ENCODE measurements at places on chromosomes 12 and 14.
A peak's percentile ranks its signal among the peaks of the same experiment; 100 is the strongest.

DNA sequence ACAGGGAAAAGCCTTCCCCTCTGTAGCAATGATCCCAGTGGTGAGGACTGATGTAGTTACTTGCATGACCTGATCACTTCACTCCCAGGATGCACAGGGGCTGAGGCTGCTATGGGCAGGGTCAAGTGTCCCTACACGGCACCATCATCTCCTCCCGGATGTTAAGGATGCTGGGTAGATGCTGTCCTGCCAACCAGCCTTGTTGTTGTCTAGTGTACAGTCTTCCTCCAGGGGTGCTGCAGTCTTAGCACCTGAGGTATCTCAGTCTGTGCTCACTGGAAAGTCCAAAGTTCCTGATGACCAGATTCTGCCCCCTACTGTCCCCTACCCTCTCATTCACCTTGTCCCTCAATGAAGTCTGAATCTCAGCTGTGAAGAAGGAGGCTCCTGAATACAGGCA is 20.1 kb downstream of the CPM start:
- DNase-seq: no peak

DNA sequence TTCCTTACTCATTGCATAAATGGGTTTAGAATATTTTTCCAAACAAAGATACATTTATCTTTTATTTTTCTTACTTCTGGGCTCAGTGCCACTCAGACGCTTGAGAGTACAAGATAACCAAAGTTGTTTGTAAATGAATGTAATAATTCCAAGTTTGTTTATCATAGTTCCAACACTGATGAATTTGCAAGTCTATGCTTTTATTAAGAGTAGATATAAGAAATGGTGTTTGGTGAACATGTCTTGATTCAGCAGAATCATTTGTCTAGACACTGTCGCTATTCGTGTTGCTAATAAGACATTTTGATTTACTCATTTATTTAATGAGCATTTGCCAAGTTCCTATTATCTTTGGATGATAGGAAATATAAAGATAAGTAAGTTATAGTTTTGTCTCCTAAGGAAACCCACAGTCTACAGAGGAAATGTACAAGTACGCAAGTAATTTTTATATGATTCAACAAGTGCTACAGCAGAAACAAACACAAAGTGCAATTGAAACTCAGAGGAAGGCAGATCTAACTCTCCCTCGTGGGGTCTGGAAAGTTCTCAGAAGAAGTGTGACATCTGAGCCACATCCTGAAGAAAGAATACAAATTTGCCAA is 132.8 kb upstream of the FSCB start:
- no peak for DNase-seq

GRCh38 chr12:50746431-50746830 is 17.5 kb upstream of the ATF1 start:
- DNase-seq: no peak

DNA sequence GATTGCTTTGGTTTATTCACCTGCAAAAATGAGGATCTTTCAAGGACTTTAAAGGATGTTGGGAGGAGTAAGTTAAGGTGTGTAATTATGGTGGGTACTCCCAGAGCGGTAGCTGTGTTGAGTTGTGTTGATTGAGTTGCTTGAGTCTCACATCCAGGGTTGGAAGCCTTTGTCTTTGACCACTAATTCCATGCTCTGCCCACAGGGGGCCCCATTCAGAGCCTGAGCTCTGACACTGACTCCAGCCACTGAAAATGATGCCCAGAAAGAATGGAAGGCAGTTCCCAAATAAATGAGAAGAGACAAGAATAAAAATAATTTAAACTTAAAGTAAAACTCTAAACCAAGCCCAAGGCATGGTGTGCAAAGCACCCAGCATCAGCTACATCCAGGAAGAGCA is 237.4 kb upstream of the PWP1 start:
- DNase-seq: no peak

- DNase-seq: no peak
These were observed 14.2 kb upstream of the SLC38A4 start for GRCh38 chr12:46839964-46840363.

GRCh38 chr12:116601933-116602810 is 43.0 kb downstream of the MAP1LC3B2 start:
- DNase-seq: no peak

DNA sequence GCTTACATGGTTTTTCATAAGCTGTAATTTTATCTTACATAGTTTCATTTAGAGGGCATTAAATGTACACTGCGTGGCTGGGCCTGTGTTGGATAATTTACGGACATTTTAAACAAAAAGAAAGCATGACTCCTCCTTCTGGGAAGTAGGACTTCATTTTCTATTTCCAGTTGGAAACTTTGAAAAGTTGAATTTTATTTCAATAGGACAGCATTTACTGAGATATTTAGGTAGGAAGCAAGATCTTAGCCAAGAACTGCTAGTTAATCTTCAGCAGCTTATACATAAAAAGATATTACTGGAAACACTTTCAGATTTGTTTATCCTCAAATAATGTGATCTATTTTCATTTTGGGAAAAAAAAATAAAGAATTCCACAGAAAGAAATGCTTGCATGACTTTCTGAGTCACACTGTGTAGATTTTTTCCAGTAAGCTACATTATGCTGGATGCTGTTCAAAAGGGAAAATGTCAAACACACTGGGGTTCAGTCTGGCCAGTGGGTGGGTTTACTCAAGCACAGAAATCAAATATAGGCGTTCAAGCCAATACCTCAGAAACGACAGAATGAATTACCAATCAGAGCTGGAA is 239.4 kb upstream of the KRR1 start:
- DNase-seq: no peak

DNA sequence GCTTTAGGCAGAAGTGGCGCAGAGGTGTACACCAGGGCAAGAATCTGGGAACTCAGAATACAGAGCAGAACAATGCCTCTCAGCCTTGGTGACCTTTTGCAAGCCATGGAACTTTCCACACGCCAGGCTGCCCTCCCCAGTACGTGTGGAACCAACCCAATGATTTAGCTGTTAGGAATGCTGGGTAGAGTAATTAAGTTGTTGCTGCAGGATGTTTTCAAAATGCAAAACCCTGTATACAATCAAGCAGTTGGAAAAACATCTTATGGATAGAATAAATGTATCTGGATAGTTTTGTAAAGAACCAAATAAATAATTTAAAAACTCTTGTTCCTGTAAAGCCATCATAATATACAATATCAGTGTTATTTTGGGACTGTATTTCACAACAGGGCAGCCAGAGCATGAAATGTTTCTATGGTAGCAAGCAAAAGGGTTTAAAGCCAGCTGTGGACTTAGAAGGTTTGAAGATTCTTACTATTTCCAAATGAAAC is 19.4 kb downstream of the PPP1R36 start:
- no peak for DNase-seq

GRCh38 chr14:57061009-57061711 is 207.5 kb downstream of the EXOC5 start:
- peak; percentile 21 for DNase-seq

- no peak for DNase-seq
These were observed 77.3 kb downstream of the SNAPC1 start for GRCh38 chr14:61839507-61839906.

DNA sequence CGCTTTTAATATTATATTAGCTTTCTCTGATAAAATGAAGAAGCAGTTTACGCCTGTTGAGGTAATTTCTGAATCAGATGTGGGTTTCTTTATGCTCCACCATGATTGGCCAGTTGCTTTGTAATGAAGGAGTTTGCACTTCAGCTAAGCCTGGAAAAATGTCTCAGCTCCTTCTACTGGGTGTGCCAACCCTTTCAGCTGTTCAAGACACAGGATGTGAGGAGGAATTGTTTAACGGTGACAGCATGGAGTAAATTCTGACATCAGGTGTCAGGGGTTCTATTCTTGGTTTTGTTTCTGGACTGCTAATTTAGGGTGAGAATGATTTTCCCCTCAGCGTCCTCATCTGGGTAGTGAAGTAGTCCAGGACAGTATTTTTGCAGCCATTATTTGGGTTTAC is 43.5 kb downstream of the FLRT2 start:
- DNase-seq: no peak
